ENCODE measurements at places on chromosomes 3 and 15.

DNA sequence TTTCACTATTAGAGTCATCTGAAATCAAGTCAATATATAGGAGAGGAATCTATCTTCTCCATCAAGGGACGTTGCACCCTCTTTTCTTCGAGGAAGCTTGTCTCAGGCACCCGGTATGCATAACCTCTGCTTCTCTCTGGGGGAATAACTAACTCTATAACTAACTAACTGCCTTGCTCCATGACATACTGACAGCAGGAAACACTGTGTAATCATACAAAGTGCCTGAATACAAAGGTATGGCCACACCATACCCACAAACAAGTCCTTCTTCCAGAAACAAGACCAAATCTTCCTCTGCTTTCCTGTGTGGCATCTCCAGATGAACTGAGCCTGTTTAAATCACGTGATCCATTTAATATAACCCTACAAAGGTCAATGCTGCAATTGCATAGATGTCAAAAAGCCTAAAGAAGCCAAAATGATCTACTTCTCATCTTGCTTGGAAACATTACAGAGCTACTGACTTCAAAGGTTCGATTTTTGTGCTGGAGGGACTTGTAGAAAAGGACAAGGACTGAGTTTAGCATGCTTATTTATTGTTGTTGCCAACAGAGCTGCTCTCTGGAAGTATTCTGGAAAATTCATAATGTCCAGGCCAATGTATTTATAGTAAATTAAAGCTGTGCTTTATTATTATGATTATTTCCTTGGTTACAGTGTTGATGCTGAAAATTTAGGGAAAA lies 380.5 kb downstream of the FOXP1 start:
- DNase-seq: no peak

GRCh38 chr3:167864552-167864874 lies 129.0 kb downstream of the SERPINI1 start:
- DNase-seq: no peak

- no peak for DNase-seq
Observed at GRCh38 chr15:36914466-36914865, 185.9 kb downstream of the MEIS2 start.

DNA sequence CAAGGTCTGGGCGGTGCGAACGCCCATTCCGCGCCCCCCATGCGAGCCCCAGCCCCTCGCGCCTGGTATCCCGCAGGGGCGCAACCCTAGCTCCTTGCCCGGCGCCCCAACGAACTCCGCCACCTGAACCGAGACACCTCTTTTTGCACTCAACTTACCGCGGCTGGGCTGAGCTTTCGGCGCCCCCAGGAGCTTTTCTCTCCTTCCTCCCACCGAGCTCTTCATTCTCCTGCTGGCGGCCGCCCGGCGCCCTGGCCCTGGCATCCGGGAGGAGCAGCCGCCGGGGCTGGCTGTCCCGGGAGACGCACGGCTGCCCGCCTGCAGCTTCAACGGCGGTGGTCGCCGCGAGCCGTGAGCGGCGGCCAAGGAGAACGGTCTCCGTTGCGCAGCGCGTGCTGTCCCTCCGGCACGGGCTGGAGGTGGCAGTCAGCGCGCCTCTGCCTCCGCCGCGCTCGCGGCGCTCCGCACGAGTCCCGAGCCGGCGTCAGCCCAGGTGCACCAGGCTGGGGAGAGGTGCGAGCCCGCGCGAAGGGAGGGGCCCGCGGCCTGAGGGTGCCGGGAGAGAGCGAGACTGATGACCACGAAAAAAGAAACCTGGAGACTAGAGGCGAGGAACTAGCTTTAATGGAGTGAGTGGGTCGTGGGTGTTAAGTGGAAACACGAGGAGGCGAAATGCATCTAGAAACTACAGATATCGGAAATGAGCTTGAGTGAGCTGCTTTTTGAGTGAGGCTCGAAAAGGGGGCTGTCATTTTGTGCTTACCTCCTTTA lies 621.5 kb upstream of the ZNF385D start:
- DNase-seq: no peak

GRCh38 chr3:57855943-57856342 lies 99.8 kb downstream of the SLMAP start:
- no peak for DNase-seq

DNA sequence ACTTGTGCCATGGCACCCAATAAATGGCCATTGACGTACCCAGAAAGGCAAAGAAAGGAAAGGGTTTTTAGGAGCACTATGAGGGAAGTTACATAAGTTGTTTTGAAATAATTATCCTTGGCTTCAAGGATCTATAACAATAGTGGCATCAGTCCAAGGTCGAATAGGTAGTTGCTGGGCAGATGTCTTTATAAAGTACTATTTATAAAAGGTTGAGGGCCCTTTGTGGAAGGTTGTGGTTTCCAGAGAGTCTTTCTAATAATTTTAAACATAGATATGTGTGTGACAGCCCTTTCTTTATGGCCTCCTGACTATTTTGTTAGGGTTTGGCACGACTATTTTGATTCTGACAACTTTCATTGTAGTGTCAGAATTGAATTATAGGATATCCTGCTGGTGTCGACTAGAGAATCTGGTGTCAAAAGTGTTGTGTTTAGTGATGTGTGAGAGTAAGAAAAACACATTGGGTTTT lies 260.5 kb downstream of the PYDC2 start:
- DNase-seq: no peak

- no peak for DNase-seq
Observed at GRCh38 chr3:121710347-121710746, 39.2 kb downstream of the GOLGB1 start.

GRCh38 chr3:171497468-171497867 lies 37.3 kb upstream of the TNIK start:
- DNase-seq: no peak

- no peak for DNase-seq
Observed at GRCh38 chr3:178277605-178278004, 258.6 kb upstream of the KCNMB2 start.

- no peak for DNase-seq
Observed at GRCh38 chr3:185065059-185065458, 87.8 kb downstream of the C3orf70 start.

- no peak for DNase-seq
Observed at GRCh38 chr3:39255503-39256325, 24.1 kb downstream of the CX3CR1 start.

- no peak for DNase-seq
Observed at GRCh38 chr3:187994221-187995042, 159.5 kb upstream of the LPP start.

DNA sequence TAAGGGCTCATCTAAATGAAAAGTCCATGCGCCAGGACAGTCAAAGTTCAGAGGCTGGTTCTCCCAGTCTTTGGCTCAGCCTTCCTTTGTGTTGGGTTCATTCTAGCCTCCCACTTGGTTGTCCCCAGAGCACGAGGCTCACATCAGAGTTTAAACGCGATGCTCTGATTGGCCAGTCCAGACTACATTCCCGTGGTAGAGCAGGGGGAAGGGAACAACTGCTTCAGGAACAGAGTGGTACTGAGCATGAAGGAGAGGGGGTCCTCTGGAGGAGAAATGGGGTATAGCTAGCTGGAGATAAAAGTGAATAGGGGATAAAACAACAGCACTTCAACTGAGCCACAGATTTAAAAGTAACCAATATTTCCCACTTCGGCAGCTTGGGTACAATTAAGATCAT lies 32.2 kb downstream of the ANAPC13 start:
- no peak for DNase-seq

- no peak for DNase-seq
Observed at GRCh38 chr3:105867712-105868430, 941 bp downstream of the CBLB start.

- no peak for DNase-seq
Observed at GRCh38 chr3:184662187-184662586, 49.7 kb downstream of the MAGEF1 start.

DNA sequence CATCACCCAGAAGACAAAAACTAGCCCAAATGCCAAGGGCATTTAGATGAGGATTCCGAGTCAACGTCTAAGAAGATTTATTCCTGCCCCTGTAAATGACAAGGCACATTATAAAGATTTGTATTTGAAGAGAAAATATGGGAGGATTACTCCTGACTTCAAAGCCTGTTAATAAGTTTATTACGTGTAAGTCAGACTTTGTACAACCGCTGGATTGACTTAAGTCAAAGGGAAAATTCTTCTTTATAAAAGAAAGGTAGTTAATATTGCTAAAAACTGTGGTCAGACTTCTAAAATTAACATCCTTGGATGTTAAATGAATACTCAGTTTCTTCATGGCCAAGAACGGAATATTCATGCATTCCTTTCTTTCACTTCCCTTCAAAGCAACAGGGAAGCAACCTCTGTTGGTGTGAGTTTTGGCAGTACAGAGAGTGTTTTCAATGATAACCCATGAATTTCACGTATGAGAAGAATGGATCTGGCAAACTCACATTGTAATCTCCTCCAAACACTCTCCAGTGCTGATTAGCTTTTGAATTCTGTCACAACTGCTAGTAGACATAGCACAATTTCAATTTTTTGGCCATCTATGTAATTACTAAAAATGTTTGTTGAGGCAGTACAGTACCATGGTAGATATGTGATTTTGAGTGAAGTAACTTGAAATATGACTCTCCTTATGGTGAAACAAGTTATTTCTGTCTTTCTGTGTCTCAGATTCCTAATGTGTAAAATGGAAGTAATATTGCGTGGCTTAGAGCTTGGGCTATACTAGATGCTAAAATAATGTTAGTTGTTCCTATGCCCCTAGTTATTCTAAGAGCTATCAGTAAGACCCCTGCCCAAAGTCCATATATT lies 62.0 kb downstream of the PLD1 start:
- DNase-seq: no peak

- peak; percentile 45 for DNase-seq
Observed at GRCh38 chr15:59158701-59159034, 48.0 kb upstream of the LDHAL6B start.

DNA sequence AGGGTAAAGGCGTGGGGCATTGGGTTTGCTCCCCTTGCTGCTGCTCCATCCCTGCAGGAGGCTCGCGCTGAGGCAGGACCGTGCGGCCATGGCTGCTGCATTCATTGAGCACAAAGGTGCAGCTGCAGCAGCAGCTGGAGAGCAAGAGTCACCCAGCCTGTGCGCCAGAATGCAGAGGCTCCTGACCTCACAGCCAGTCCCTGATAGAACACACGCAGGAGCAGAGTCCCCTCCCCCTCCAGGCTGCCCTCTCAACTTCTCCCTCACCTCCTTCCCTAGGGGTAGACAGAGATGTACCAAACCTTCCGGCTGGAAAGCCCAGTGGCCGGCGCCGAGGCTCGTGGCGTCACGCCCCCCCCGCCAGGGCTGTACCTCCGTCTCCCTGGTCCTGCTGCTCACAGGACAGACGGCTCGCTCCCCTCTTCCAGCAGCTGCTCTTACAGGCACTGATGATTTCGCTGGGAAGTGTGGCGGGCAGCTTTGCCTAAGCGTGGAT lies 47.0 kb downstream of the PGPEP1L start:
- no peak for DNase-seq

- DNase-seq: no peak
Observed at GRCh38 chr15:73082812-73083211, 30.5 kb downstream of the NEO1 start.

DNA sequence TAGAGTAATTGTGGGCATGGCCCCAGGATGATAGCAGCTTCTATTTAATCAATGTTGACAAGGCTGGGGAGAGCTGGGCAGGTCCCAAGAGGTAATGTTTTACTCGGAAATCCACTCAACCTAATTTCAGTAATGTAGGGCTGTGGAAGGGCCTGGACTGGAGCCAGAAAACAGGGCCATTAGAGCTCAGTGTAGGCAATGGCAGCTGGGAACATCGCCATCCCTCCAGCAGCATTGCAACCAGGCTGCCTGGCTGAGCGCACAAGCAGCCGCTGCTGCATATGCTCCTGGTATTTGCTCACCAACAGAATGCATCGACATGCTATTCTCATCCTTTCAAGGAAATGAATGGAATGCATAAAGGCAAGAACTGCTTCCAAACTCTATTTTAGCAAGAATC lies 90.0 kb downstream of the GAP43 start:
- DNase-seq: peak; percentile 82

GRCh38 chr3:10344147-10344943 lies 23.4 kb upstream of the SEC13 start:
- DNase-seq: no peak

- DNase-seq: peak; percentile 6
Observed at GRCh38 chr15:58957101-58957973, 23.9 kb upstream of the SLTM start.

DNA sequence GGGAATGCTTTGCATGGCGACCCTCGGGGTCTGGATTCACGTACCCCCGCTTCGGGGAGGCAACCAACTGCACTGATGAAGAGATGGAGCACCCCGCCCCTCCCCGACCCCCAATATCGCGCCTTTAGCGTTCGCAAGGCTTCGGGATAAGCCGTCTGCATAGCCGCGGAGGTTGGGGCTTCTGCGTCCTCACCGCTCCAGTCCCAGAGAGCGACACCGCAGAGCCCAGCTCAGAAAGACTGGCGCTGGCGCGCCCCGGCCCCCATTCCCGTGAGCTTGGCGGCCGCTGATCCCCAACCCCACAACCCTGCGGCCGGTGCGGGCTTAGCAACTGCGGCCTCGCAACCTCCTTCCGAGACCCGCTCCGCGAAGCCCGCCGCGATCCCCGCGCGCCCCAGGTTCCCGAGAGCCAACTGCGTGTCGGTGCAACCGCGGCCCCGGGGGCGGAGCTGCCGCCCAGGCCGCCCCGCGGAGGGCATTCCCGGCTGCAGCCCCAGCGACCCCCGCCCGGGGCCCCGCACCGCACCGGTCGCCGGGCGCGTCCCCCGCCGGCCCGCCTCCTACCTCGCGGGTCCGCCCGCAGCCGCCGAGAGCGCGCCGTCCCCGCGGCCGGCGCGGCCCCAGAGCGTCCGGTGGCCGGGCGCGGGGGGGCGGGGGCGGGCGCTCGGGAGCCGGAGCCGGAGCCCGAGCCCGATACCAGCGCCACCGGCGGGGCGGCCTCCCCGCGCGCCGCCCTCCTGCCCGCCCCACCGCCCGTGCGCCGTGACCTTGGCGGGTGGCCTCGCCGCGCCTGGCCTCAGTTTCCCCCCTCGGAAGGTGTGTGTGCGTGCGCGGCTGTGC lies 79.5 kb downstream of the IQSEC1 start:
- no peak for DNase-seq

DNA sequence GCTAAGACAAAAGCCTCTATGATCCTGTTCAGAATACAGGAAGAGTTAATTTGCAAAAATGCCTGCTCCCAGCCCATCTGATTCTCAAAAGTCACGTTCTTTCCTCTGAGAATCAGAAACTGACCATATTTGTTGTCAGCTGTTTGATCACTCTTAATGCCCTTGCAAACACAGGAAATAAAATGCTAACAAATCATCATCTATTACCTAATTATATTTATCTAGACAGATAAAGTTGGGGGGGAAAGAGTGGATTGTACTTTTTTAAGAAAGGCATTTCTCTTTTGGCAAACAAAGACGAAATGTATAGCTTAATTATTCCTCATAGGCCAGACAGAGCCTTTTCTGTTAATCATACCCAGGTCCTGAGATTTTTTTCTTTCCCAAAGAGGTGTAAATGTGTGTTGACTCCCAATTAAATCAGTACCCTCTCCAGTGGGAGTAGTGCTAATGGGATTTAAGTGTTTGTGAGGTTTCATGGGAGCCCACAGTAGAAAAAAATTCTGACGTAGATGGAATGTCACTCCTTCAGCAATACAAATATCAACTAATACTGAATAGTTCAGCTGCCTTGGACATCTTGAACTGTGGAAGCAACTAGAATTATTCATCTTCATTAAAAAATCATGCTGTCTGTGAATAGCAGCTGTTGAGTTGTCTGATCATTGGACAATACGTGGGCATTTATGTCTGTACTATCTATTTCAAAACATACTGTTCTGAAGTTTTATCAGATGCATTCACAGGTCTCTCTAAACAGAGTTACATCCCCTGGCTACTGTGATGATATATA lies 22.5 kb upstream of the BNIP2 start:
- DNase-seq: no peak

- no peak for DNase-seq
Observed at GRCh38 chr3:65597952-65598413, 440.7 kb downstream of the MAGI1 start.

All from NCI-H187 (cell line).